Activated effector memory CD4-positive, alpha-beta T cell treated with Interleukin-2 at 50 U/mL for 16 hours (primary cell): ENCODE measurements at places on chromosomes 4 and X.

DNA sequence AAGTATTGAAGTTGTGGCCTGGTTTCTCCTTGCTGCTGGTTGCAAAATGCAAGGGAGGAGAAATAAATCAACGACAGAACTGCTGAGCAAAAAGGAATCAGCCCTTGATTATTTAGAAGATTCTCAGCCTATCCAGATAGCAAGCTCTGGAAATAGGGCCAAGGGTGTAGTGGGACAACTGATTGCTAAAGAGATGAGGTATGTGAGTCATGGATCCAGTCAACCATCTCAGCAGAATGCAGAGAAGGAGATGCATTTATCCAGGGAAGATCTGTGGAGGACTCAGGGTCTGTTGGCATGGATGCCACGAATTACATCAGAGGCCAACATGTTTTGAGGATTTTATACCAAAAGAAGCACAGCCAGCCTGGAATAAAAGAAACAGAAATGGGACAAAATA, 36.7 kb downstream of the FOXR2 start:
- DNase-seq: no peak

- DNase-seq: no peak
These were observed 12.4 kb upstream of the CTBP1 start for GRCh38 chr4:1261107-1261928.

DNA sequence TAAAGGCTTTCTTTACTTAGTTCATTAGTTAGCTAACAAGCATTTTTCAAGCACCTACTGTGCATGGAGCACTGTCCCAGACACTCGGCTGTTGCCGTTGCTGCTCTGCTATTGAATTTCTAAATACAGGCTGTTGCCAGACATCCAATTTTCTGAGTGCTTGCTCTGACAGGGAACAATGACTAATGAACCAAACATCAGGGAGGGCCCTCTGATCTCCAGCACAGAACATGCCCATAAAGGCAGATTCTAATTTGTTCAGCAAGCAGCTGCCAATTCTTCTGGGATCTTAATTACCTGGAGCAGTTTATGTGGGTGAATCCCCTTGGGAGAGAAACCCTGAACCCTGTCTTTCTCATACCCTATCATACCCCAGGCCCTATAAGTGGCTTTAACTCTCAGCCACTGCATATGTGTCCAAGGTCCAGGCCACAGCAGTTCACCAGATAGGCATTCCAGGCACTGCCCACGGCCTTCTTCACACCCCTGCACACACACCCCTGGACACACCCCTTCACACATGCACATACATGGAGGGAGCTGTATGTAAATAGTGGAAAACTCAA, 27.9 kb downstream of the TSC22D3 start:
- DNase-seq: no peak

- no peak for DNase-seq
These were observed 19.1 kb downstream of the MTNR1A start for GRCh38 chr4:186536285-186536684.

- DNase-seq: no peak
These were observed 25.4 kb upstream of the LIMCH1 start for GRCh38 chr4:41512596-41512995.

- no peak for DNase-seq
These were observed 14.6 kb upstream of the ZNF630 start for GRCh38 chrX:48086082-48086481.

DNA sequence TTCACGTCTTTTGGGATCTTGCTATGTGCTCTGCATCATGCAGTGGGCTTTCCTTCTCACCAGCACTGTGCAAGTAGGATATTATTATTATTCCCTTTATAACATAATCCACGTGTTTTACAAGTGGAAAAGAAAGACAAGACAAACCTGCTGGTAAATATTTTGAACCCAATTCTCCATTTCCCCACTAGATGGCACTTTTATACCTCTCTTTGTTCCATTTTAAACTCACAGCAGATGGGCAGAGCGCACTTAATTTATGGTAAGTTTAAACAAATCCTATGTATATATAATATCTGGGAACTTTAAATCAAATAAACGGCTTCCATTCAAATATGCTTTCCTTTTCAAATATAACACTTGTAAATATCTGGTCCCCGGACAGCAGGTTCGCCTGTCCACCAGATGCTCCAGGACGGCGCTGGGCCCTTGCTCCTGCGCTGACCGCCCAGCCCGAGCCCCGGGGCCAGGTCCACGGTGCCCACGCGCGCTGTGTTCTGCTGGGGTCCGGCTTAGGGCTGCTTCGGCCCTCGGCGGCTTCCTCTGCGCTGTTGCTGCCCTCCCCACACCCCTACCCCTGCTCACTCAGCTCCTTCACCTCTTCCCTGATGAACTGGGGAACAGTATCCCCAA, 31.1 kb downstream of the F11 start:
- DNase-seq: no peak

DNA sequence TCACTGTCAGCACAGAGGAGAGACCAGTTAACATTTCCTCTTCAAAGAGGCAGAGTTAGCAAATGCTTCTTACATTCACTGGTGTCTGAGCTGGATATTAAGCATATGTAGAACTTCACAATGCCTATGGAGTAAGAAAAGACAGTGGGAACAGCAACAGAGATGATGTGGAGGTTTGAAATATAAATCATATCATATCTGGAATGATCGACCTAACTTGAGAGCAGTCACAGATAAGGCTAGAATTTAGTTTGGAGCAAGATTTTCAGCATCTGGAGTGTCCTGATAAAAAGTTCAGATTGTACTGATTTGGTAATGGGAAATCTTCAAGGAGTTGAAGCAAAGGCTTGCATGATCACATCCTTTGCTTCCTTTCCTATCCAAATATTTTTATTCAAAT, 90.5 kb upstream of the ANKRD50 start:
- DNase-seq: no peak

GRCh38 chr4:8540586-8540985, 39.6 kb upstream of the GPR78 start:
- DNase-seq: no peak

GRCh38 chrX:13533726-13534125, 35.7 kb upstream of the EGFL6 start:
- DNase-seq: no peak

- DNase-seq: no peak
These were observed 150.4 kb downstream of the MGST2 start for GRCh38 chr4:139815778-139816601.

DNA sequence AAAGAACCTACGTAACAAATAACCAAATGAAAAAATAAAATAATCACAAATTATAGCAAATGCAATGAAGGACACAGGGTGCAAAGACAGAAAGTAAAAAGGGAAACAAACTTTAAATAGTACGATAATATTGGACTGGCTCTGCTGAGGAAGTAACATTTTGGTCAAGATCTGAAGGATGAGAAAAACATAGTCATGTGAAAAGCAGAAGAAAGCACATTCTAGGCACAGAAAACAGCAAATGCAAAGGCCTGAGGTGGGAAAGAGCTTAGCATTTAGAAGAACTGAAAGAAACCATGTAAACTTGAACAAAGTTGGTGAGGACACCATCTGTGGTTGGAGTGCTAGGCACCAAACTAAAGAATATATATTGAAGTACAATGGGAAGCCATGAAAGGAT, 111.2 kb downstream of the PPP3CA start:
- no peak for DNase-seq

- DNase-seq: no peak
These were observed 463.5 kb upstream of the FAM241A start for GRCh38 chr4:111681751-111682150.

DNA sequence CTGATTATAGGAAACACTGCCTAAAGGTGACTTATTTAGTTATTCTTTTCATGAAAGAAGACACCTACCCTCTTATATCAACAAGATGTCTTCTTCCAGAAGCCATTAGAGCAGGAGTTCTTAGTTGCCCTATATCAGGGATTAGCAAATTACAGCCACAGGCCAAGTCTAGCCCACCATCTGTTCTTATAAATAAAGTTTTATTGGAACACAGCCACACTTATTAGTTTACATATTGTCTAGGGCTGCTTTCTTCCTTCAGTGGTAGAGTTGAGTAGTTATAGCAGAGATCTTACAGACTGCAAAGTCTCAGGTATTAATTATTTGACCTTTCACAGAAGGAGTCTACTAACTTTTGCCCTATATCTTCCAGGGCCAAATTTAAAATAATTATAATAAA, 157.2 kb upstream of the NOCT start:
- DNase-seq: no peak

DNA sequence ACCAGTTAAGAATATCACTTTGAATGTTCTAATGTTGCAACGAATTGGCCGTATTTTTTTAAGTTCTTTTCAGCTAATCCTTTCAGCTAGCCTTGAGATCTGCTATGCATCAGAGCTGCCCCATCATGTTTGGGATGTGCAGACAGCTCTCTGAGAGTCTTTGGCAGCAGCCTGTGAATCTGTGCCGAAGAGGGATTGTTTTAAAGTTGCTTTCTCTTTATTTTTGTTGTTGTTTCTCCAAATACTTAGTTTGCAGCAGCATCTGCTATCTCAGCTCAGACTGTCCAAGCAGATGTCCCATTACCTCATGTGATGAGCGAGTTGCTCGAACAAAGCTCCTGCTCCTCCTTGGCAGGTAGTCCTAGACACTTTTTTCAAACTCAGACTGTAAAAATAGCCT, 1002.5 kb upstream of the INTU start:
- DNase-seq: no peak
